ENCODE measurements at places on chromosomes 1 and 21.

DNA sequence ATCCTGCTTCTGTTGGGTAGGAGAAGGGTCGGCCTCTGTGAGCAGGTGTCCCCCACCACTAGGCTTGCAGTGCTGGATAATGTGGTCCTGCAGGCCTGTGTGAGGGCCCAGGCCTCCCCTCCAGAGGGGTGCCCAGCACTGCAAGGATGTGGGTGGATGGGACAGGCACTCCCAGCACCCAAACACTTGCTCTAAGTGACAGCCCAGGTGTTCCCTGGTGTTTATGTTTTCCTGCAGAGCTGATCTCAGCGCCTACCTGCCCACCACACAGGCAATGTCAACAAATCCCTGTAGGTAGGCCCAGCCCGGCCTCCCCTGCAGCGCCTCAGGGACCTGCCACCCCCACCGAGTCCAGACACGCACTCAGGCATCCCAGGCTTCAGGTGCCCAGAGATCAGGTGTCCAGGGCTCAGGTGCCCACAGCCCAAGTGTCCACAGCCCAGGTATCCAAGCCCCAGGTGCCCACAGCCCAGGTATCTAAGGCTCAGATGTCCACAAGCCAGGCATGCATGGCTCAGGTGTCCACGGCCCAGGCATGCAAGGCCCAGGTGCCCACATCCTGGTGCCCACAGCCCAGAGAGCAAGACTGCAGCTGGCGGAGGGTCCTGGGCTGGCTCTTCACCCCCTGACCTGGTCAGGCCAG is 59.2 kb downstream of the WNT9A start:
- no peak overlapping the region for H3K4me3 ChIP-seq
- DNase-seq, result no peak
- H3K27me3 ChIP-seq, result no peaks in the 10 kb centered on the region

- H3K27ac ChIP-seq, result no peak overlapping the region
- H3K27me3 ChIP-seq, result no peaks in the 10 kb centered on the region
- H3K36me3 ChIP-seq, result no peaks in the 10 kb centered on the region
- DNase-seq, result no peak
- H3K4me1 ChIP-seq, result no peaks in the 10 kb centered on the region
- no peak overlapping the region for H3K4me3 ChIP-seq
Measured at GRCh38 chr1:24540051-24540905, 15.6 kb upstream of the NCMAP start.

DNA sequence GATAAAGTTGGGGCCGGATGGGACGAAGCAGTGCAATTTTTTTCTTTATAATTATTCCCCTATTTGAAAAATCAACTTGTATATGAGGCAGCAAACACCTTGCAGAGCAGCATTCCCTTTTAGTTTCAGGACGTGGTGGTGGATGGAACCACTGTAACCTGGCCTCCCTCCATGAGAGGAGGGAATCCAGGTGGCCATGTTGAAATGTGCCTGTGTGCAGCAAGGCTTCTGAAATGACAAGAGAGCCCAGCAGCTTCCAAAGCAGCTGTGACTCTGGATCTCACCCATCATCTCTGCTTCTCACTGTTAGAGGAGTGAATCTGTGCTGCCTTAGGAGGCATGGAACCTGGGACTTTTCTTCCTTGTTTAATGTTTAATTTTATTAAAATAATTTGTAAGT is 42.3 kb downstream of the NFIA start:
- H3K27ac ChIP-seq, result no peak overlapping the region
- no peak for DNase-seq
- H3K4me1 ChIP-seq, result peaks cover 59% of the 10 kb centered on the region
- H3K4me3 ChIP-seq, result no peak overlapping the region
- H3K27me3 ChIP-seq, result no peaks in the 10 kb centered on the region
- no peaks in the 10 kb centered on the region for H3K36me3 ChIP-seq

DNA sequence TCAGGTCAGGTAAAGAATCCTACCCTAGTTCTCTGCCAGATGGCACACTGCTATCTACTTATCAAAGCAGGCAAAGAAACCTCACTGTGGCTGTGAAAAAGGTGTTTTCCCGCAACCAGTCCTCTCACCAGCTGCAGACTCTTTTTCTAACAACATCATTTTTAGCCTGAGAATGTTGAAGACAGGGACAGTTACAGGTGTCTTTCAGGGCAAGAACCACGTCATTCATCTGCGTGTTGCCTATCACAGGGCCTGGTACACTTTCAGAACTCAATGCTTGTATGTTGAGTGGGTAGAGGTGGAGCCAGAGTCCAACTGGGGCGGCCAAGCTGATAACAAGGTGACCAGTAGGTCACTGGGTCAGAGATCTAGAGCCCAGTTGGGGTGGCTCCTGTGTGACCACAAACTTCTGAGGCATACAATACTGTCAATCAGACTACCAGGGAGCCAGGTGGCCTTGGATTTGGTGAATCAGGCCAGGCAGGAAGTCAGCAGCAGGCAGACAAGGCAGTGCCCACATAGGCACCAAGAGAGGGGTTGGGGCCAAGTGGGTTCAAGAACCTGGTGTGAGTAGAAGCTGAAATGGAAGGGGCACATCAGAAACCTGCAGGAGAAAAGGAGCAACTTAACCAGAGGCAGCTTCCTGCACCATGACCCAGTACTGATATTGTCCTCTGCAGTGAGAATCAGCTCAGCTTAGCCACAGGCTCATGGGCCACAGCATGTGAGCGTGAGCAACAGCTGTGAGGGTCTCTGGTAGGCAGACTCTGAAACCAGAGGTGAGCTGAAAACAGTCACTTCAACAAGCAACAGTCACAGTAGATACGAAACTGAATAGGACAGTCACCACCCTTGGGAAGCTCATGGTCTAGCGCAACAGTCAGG is 123.6 kb downstream of the DTL start:
- H3K27me3 ChIP-seq, result no peaks in the 10 kb centered on the region
- no peak for DNase-seq
- H3K36me3 ChIP-seq, result no peaks in the 10 kb centered on the region
- H3K27ac ChIP-seq, result no peak overlapping the region

DNA sequence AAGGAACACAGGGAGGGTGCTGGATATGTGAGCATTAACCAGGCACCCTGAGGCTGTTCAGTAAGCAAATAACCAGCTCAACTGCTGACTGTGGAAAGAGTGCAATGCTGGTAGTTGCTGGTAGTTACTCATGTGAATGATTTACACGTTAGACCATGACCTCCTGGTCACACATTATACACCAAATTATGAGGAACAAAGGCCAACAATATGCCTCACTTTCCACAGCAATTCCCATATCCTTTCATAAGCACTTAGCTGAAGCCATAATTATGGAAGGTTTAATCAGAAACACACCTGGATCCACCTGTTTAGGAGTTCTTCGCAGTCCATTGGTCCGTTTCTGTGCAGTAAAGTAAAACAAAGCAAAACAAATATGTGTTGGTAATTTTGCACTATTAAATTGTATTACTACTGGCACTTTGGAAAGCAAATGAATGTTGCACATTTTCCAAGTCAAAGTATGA is 281.8 kb downstream of the VAV3 start:
- no peaks in the 10 kb centered on the region for H3K27me3 ChIP-seq
- H3K27ac ChIP-seq, result peak overlapping the region; percentile 71
- H3K4me1 ChIP-seq, result peaks cover 61% of the 10 kb centered on the region
- DNase-seq, result no peak
- peak overlapping the region; percentile 60 for H3K4me3 ChIP-seq

- peaks cover 3% of the 10 kb centered on the region for H3K4me1 ChIP-seq
- H3K27me3 ChIP-seq, result no peaks in the 10 kb centered on the region
- no peak overlapping the region for H3K4me3 ChIP-seq
- no peaks in the 10 kb centered on the region for H3K36me3 ChIP-seq
- no peak for DNase-seq
Measured at GRCh38 chr1:110170766-110171733, 20.8 kb downstream of the SLC6A17 start.

Measured in esophagus squamous epithelium (tissue), 5 donors.